Small intestine (tissue), 16 donors: ENCODE measurements at places on chromosomes 12 and 14.
A peak's percentile ranks its signal among the peaks of the same experiment; 100 is the strongest.

DNA sequence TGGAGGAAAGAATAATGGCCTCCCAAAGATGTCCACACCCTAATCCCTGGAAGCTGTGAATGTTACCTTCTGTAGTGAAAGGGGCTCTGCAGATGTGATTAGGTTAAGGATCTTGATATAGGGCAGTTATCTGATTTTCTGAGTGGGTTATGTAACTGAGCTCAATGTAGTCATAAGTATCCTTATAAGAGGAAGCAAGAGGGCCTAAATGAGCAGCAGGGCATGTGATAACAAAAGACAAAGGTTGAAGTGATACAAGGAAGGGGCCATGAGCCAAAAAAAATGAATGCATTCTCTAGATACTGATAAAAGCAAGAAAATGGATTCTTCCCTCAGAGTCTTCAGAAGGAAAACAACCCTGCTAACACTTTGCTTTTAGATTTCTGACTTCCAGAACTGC lies 78.8 kb downstream of the OSBPL8 start:
- DNase-seq = no peak

DNA sequence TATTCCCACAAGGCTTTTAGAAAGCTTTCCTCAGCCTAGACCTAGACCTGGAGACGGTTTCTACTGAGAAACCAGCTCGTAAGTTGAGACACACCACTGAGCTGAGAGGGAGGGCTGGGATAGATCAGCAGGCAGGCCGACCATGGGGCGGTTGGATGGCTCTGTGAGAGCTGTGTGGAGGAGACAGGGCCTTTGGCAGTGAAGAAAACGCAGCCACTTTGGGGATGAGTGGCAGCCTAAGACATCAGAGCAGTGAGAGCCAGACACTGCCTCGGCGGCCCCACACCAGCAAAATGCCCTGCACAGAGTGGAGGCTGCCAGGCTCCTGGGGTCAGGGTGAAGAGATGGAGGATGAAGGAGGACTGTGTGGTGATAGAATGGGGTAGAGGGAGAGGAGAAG lies 46.0 kb downstream of the CACNA2D4 start:
- no peak for DNase-seq

DNA sequence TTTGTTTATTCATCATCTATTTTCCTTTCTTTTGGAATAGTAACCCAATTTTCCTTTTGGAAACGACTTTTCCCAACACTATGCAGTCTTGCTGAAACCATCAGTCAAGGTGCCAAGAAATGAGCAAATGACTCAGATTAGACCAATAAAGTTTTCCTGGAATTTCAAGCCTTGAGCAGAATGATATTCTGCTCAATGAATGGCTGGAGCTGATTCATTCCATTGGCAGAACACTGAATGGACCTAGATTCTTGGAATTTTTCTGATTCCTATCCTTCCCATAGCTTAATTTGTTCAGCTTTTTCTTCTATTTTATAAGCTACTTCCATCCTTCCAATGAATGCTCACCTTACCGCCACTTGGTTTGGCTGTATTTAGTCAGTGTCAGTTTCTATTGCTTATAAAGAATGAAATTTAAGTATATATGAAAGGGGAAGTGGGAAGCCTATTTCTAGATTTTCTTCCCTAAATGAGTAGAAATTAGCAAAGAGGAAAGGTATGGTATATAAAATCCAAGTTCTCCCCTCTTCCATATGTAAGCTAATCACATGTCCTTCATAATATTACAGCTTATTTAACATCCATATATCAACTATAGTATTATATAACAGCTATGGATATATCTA lies 89.0 kb downstream of the C14orf39 start:
- no peak for DNase-seq

GRCh38 chr12:106126441-106127337 lies 12.1 kb downstream of the NUAK1 start:
- no peak for DNase-seq

- DNase-seq = no peak
These were observed 2.3 kb downstream of the ANKLE2 start for GRCh38 chr12:132759359-132759758.

DNA sequence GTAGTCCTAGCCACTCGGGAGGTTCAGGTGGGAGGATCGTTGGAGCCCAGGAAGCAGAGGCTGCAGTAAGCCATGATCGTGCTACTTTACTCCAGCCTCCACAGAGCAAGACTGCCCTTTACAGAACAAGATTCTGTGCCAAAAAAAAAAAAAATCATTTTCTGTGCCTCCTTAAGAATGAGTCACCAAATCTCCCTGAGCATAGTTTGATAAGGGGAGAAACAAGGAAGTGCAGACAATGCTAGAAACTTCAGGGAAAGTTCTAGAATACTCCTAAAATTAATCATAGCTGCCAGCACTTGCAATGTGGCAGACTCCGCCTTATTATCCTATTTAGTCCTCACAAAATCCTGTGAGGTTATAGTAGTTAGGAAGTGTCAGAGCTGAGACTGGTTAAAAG lies 74.5 kb downstream of the KCNK10 start:
- peak; percentile 16 for DNase-seq

- no peak for DNase-seq
These were observed 1721.5 kb upstream of the SEL1L start for GRCh38 chr14:83255015-83255726.

- no peak for DNase-seq
These were observed 1.2 kb downstream of the KANSL2 start for GRCh38 chr12:48680861-48681260.

- DNase-seq = no peak
These were observed 256.0 kb upstream of the FLRT2 start for GRCh38 chr14:85273952-85274351.

DNA sequence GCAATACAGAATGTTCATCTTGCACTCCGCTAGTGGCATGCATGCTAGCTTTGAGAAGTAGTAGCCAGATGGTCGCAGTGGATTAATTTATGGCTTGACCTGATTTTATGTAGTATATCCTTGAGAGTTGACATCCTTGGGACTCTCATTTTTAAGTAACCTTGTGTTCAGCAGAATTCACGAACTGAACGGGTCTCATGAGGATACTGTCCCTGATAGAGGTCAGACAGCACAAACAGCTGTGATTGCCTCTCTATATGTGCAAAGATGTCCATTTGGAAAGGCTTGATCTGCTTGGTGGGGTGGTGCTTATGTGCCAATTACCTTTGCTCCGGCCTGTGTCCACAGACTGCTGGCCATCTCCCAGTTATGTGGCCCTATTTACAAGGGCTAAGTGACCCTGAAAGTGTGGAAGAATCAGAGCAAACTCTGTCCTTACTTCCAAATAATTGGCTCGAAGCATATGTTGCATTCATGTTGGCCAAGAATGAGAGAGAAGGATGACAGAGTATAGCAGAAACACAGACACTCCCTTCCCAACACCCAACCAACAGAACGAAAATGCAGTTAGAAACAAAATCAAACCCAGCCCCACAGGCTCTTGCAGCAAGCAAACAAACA lies 167.1 kb downstream of the CRADD start:
- DNase-seq = no peak

GRCh38 chr14:78319887-78320635 lies 149.9 kb downstream of the NRXN3 start:
- no peak for DNase-seq

- DNase-seq = no peak
These were observed 6.3 kb downstream of the MIS18BP1 start for GRCh38 chr14:45246691-45247090.

GRCh38 chr12:128786741-128787391 lies 36.9 kb downstream of the SLC15A4 start:
- DNase-seq = no peak
